ENCODE measurements at places on chromosomes 16 and 17. TPM values are rescaled to one million over a fixed set of nuclear protein-coding genes. Genes with fewer than 3 reads are reported as not detected.

DNA sequence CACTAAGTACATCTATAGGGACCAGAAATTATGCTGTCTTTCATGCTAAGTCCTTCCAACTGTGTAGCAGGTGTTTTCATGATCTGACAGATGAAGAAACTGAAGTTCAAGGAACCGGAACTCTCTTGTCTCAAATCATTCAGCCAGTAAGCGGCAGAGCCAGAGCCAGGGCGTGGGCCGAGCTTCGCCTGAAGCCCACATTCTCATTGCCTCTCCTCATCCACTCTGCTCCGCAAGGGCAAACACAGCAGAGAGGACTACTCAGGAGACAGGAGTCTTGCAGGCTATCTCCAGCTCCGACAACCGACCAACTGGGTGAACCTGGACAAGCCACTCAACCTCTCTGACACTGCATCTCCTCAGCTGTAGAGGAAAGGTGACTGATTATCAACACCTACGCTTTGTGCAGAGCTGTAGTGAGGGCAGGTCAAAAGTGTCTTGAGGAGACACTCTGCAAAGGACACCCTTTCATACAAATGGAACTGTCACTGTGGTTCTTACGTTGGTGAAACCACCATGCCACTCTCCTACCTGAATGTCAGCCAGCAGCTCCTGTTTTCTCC, 72.9 kb downstream of the CYTH1 start:
- peaks cover 49% of the 10 kb centered on the region for H3K36me3 ChIP-seq
- H3K27ac ChIP-seq: peak overlapping the region; percentile 31
- DNase-seq: no peak
- H3K4me3 ChIP-seq: peak overlapping the region; percentile 10
- peaks cover 61% of the 10 kb centered on the region for H3K4me1 ChIP-seq
- H3K27me3 ChIP-seq: no peaks in the 10 kb centered on the region

GRCh38 chr17:69245617-69246016, 17.0 kb upstream of the ABCA10 start:
- no peaks in the 10 kb centered on the region for H3K27me3 ChIP-seq
- no peak overlapping the region for H3K4me3 ChIP-seq
- no peaks in the 10 kb centered on the region for H3K36me3 ChIP-seq

DNA sequence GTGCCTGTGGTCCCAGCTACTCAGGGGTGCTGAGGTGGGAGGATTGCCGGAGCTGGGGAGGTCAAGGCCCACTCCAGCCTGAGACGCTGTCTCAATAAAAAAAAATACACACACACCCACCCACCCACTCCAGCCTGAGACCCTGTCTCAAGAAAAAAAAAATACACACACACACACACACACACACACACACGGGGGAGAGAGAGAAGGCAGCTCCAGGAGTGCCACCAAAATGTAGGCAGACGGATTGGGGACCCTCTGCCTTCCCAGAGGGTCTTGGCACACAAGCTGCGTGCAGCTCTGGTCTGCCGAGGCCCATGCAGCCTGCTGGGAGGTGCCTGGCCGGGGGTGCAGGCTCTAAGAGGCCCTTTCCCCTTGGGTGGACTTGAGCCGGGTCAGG, 5.9 kb upstream of the NUDT16L1 start:
- peaks cover 15% of the 10 kb centered on the region for H3K36me3 ChIP-seq
- no peak overlapping the region for H3K27ac ChIP-seq
- no peaks in the 10 kb centered on the region for H3K27me3 ChIP-seq
- DNase-seq: no peak
- H3K4me1 ChIP-seq: peaks cover 3% of the 10 kb centered on the region

- H3K4me1 ChIP-seq: peaks cover 47% of the 10 kb centered on the region
- peaks cover 38% of the 10 kb centered on the region for H3K36me3 ChIP-seq
- no peak overlapping the region for H3K27ac ChIP-seq
- DNase-seq: peak; percentile 28
- H3K27me3 ChIP-seq: no peaks in the 10 kb centered on the region
Measured at GRCh38 chr17:56908001-56908542, 5.8 kb downstream of the TRIM25 start.

DNA sequence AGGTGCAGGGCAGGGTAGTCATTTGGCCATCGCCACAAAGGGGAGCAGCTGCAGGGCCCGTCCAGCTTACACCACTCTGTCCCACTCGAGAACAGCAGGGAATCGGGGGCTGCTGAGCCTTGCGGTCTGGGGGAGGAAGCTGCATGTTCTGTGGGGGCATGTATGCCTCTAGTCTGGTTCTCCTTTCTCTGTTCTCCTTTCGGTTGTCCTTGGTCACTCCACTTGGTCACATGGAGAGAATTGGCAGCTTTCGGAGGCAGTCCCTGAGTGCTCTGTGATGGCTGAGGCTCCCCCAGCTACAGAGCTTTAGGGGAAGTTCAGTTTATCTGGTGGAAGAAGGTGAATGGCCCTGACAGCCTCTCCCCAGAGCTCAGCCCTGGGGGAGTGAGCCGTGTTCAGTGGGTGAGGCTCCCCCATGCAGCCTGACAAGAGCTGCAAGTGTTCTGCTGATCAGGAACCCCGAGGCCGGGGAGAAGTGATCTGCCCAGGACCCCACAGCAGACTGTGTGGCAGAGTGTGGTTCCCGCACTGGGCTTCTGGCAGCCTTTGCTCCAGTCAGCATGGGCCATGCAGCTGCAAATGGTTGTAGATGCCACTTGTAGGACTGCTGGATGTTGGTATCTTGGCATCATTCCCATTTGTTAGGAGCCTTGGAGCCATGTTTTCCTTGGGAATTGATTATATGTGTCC, 22.3 kb upstream of the SMPD3 start:
- no peaks in the 10 kb centered on the region for H3K36me3 ChIP-seq
- H3K27ac ChIP-seq: peak overlapping the region; percentile 20
- H3K27me3 ChIP-seq: no peaks in the 10 kb centered on the region
- DNase-seq: no peak

GRCh38 chr17:41987642-41988041, 21.0 kb downstream of the CNP start:
- no peak overlapping the region for H3K4me3 ChIP-seq
- H3K4me1 ChIP-seq: no peaks in the 10 kb centered on the region
- DNase-seq: no peak
- H3K27ac ChIP-seq: no peak overlapping the region
- peaks cover 62% of the 10 kb centered on the region for H3K36me3 ChIP-seq

Gene CCL15
- not detected for total RNA-seq

Gene KRT9
- not detected for total RNA-seq

Gene CNGB1
- not detected for total RNA-seq

Gene MYH13
- not detected for total RNA-seq

Gene CBX2
- total RNA-seq: 0.44 TPM

Gene CNTNAP4
- total RNA-seq: not detected

All from CD4-positive, alpha-beta memory T cell (primary cell).